ENCODE measurements at places on chromosomes 7 and 10.

- peak; percentile 19 for DNase-seq
Measured at GRCh38 chr7:111752022-111752582, 189.8 kb upstream of the IMMP2L start.

- no peak for DNase-seq
Measured at GRCh38 chr10:74675484-74675883, 150.9 kb upstream of the KAT6B start.

- DNase-seq: no peak
Measured at GRCh38 chr10:71472912-71473311, 76.2 kb downstream of the CDH23 start.

DNA sequence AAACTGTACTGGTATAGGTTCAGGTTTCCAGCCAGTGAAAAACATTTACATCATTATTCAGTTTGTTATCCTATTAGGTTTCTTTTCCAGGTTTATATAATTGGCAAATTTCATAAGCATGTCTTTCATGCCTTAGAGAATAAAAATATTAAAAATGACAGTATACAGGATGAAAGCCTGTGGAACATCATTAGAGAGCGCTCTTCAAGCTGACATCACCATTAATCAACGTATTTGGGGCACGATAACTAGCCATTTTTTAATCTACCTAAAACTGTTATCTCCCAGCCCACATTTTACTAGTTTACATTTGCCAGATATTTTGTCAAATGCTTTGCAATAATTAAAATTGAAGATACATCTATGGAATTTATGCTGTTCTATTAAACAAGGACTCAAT, 714.1 kb downstream of the CNTNAP2 start:
- DNase-seq: no peak

GRCh38 chr7:156423876-156424275, 216.7 kb upstream of the RNF32 start:
- no peak for DNase-seq

GRCh38 chr10:4008676-4009382, 223.8 kb upstream of the KLF6 start:
- DNase-seq: no peak

DNA sequence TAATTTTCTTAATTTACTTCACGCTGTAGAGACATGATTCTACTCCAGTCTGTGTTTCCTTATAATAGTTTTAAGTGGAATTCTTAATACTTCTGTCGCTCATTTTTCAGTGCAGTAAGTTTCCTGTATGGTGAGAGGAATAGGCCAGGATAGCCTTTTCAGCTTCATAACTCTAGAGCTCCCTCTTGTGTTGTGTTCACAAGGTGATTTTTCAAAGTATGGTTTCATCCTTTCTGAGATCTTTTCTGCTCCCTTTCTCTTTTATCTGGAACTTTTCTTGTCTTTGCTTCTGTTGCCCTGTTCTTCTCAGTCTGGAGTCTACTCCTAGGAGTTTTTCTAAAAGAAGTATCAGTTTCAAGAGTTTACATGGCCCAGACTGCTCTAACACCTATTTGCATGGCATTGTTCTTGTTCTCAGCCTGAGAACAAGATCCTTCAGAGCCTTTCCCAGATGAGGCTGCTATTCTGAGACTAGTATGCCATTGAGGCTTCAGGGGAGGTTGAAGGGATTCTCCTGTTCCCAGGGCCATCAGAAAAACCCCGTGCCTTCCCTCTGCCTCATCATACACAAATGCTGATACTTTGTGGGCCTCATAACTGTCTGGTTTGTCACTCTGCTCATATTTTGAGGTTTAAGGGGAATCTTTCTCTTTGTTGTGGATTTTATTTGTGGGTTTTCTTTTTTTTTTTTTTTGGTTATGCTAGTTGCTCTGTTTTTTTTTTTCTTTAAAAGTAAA, 21.8 kb downstream of the NET1 start:
- DNase-seq: no peak
